ENCODE measurements at places on chromosomes 1 and 21. TPM values are rescaled to one million over a fixed set of nuclear protein-coding genes. Genes with fewer than 3 reads are reported as not detected.

DNA sequence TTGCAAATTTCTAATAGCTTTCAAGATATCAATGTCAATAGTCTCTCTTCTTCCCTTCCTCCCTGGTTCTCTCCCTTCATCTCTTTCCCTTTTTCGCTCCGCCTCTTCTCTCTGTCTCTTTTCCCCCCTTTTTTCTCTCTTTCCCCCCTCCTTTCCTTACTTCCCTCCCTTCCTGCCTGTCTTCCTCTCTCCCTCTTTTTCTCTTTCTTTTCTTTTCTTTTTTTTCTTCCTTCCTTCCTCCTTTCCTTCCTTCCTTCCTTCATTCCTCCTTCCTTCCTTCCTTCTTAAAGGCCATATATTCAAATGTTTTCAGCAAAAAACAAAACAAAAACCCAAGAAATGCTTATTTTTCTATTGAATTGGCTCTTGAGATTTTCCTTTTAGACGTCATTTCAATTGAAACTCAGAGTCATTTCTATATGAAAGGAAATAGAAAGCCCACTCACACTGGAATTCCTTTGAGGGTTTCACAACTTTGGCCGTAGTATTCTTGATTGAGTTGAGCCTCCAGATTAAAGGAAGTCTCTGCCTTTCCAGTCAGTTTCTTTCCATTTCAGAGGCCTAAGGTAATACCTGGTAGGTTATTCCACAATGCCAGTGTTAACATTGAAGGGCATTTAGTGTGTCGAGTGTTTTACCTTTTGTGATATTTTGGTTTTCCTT, 551.5 kb downstream of the LMO4 start:
- no peak for DNase-seq
- no peak overlapping the region for H3K27ac ChIP-seq
- no peaks in the 10 kb centered on the region for H3K36me3 ChIP-seq
- H3K4me3 ChIP-seq = no peak overlapping the region
- no peaks in the 10 kb centered on the region for H3K4me1 ChIP-seq
- no peaks in the 10 kb centered on the region for H3K27me3 ChIP-seq

DNA sequence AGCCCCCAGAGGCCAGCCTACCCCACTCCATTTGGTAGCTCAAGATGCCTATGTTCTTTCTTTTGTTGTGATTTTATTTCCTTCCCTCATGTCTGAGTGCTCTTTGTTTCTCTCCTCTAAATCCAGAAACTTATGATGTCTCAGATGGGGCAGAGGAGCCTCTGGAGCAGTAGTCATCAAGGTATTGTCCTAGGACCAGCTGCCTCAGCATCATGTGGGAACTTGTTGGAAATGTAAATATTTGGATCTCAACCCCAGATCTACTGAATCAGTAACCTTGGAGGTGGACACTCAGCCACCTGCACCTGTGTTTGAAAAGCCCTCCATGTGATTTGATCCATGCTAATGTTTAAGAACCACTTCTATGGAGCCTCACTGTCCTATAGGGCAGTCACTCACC, 593.1 kb upstream of the PLXNA2 start:
- H3K36me3 ChIP-seq = no peaks in the 10 kb centered on the region
- H3K27ac ChIP-seq = no peak overlapping the region
- DNase-seq = no peak
- H3K27me3 ChIP-seq = no peaks in the 10 kb centered on the region
- H3K4me3 ChIP-seq = no peak overlapping the region
- H3K4me1 ChIP-seq = no peaks in the 10 kb centered on the region

NBPF4 gene
- total RNA-seq = not detected

GRCh38 chr1:181947441-181947840, 114.1 kb downstream of the ZNF648 start:
- DNase-seq = no peak
- no peaks in the 10 kb centered on the region for H3K4me1 ChIP-seq
- peaks cover 20% of the 10 kb centered on the region for H3K27me3 ChIP-seq
- no peak overlapping the region for H3K4me3 ChIP-seq

- peak overlapping the region; percentile 3 for H3K4me3 ChIP-seq
- H3K4me1 ChIP-seq = peaks cover 32% of the 10 kb centered on the region
- no peak for DNase-seq
- H3K27me3 ChIP-seq = peaks cover 4% of the 10 kb centered on the region
- no peak overlapping the region for H3K27ac ChIP-seq
Observed at GRCh38 chr21:26832546-26832945, 12.7 kb downstream of the ADAMTS1 start.

RNPC3 gene
- 22.3 TPM for total RNA-seq

DNA sequence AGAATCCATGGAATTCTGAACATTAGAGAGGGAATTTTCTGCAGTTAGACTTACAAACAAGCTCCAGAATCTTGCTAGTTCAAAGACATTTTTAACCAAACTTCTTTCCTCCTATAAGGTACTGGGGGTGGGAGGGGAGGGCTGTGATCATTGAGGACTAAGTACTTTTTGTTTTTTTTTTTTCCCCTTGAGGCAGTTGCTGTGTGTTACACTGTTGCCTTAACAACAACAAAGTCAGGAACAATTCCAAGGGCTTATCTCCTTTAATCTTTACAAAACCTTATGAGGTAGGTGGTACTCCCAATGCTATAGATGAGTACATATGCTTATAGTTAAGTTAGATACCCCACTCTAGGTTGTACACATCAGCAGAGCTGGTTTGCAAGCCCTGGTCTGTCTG, 62.9 kb downstream of the PPP1R12B start:
- no peak overlapping the region for H3K27ac ChIP-seq
- no peaks in the 10 kb centered on the region for H3K36me3 ChIP-seq
- H3K4me1 ChIP-seq = no peaks in the 10 kb centered on the region
- no peaks in the 10 kb centered on the region for H3K27me3 ChIP-seq
- H3K4me3 ChIP-seq = no peak overlapping the region
- no peak for DNase-seq

- H3K36me3 ChIP-seq = peaks cover 90% of the 10 kb centered on the region
- no peak for DNase-seq
- H3K4me1 ChIP-seq = peaks cover 2% of the 10 kb centered on the region
- no peak overlapping the region for H3K4me3 ChIP-seq
Observed at GRCh38 chr21:41397471-41397891, 28.6 kb upstream of the MX1 start.

DNA sequence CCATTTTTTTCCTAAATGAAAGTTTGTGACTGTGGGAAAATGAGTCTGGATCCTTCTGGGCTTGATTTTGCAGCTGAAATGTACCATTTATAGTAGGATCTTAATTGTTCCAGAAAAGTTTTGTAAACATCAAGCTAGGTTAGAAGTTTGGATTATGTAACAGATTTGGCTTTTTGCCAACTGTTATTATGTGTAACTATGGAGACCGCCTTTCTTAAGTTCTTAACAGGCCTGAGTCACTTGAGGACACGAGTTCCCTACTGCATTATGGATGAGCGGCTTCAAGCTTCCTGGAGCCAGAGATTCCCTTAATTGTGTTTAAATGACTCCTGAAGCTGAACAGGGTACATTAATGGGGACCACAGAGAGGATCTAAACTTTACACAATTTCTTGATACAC, 22.2 kb downstream of the SLC25A33 start:
- H3K36me3 ChIP-seq = peaks cover 9% of the 10 kb centered on the region
- H3K27ac ChIP-seq = no peak overlapping the region
- no peak overlapping the region for H3K4me3 ChIP-seq
- DNase-seq = no peak
- peaks cover 19% of the 10 kb centered on the region for H3K4me1 ChIP-seq

DNA sequence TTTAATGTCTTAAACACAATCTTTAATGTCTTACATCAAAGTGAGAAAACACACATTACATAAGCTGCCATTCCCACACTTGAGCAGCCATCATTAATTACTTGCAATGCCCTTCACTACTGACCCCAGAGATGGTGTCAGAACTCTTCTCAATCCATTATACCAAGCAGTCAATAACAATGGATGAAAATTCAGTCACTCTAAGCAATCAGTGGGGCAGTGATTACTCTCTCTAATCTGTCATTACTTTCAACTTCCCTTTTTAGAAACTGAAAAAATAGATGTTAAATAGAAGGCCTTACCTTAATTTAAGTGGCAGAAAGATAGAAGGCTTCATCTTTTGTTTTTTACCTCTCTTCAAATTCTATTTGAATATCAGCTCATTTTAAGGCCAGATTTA, 9.7 kb upstream of the FRRS1 start:
- no peaks in the 10 kb centered on the region for H3K36me3 ChIP-seq
- no peak for DNase-seq
- H3K4me3 ChIP-seq = no peak overlapping the region

GRCh38 chr1:147414505-147415163, 126.7 kb upstream of the BCL9 start:
- H3K27ac ChIP-seq = no peak overlapping the region
- peaks cover 15% of the 10 kb centered on the region for H3K27me3 ChIP-seq
- H3K4me3 ChIP-seq = no peak overlapping the region

DNA sequence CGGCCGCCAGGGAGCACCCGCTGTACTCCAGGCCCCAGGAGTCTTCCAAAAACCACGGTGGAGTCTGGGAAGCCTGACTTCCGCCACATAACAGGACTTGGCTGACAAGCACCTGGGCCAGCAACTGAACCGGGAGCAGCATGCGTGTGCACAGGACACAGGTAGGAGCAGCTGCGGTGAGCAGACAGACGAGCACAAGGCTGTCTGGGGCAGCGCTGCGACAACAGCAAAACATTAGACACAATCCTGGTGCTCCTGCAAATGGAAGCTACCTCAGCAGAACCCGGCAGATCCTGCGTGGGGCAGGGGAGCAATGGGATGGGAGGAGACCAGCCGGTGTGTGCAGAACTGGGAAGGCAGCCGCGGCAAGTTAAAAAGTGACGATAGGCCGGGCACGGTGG, 80.4 kb downstream of the NPHP4 start:
- H3K27me3 ChIP-seq = no peaks in the 10 kb centered on the region
- peaks cover 3% of the 10 kb centered on the region for H3K36me3 ChIP-seq
- H3K4me1 ChIP-seq = peaks cover 13% of the 10 kb centered on the region
- H3K4me3 ChIP-seq = no peak overlapping the region
- DNase-seq = peak; percentile 12

IFNLR1 gene
- 6.0 TPM for total RNA-seq

DNA sequence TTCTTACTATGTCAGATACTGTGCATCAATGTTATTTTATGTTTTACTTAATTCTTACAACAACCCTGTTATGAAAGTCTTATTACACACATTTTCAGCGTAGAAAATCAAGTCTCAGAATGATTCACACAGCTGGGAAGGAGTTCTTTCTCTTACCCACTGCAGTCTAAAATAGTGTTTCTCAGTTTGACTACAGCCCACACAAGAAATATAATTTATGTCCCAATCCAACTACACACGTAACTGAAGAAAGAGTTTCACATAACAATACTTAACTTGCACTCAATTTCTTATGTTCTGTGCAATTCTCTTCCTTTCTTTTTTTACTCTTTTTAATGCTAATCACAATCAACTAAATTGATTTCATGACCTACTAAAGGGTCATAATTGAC, 252.8 kb upstream of the ADGRL2 start:
- peaks cover 4% of the 10 kb centered on the region for H3K4me1 ChIP-seq
- no peak overlapping the region for H3K4me3 ChIP-seq
- H3K27me3 ChIP-seq = no peaks in the 10 kb centered on the region
- no peak for DNase-seq
- H3K36me3 ChIP-seq = no peaks in the 10 kb centered on the region

LCE3D gene
- not detected for total RNA-seq

GRCh38 chr1:155272466-155273342, 600 bp downstream of the CLK2 start:
- DNase-seq = no peak
- H3K4me3 ChIP-seq = peak overlapping the region; percentile 98
- H3K36me3 ChIP-seq = peaks cover 46% of the 10 kb centered on the region
- H3K27ac ChIP-seq = peak overlapping the region; percentile 90
- H3K4me1 ChIP-seq = peaks cover 44% of the 10 kb centered on the region
- no peaks in the 10 kb centered on the region for H3K27me3 ChIP-seq

NPPB gene
- total RNA-seq = not detected

GRCh38 chr21:33734291-33734690, 92.0 kb downstream of the ITSN1 start:
- H3K27ac ChIP-seq = no peak overlapping the region
- no peaks in the 10 kb centered on the region for H3K36me3 ChIP-seq
- no peak overlapping the region for H3K4me3 ChIP-seq
- no peak for DNase-seq

DNA sequence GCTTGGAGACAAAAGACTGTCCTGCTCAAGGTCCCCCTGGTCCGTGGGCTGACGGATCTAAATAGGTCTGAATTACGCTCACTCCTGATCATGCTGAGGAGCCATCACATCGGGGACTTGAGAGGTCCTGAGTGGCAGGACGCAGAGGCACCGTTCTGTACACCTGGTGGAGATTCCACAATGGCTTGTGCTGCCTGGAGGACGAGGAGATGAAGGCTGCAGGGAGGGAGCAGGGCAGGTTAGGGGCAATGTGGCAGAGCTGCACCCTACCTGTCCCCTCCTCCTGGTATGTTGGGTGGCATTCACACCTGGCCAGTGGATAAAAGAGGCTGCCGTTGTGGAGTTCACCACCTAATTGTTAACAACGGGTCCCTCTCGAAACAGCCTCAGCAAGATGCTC, 38.7 kb downstream of the RHBG start:
- H3K27me3 ChIP-seq = peaks cover 36% of the 10 kb centered on the region
- no peak for DNase-seq
- no peaks in the 10 kb centered on the region for H3K4me1 ChIP-seq
- no peaks in the 10 kb centered on the region for H3K36me3 ChIP-seq

DNA sequence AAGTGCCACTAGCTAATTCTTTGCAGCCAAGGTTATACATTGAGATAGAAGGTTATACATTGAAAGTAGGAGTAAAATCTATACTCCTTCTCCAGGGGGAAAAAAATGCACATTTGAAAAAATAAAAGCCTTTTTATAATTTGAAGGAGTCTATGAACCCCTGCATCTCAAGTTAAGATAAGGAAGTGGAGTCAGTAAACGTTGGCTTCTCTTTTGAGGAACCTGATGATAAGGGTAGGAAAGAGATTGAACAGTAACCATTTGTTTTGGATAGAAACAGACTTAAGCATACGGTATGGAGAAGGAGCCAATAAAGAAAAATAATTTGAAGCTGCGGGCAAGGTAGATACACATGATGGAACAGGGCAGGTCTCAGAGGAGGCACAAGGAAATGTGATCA, 64.1 kb downstream of the RPAP2 start:
- peaks cover 44% of the 10 kb centered on the region for H3K36me3 ChIP-seq
- peaks cover 49% of the 10 kb centered on the region for H3K4me1 ChIP-seq
- H3K4me3 ChIP-seq = no peak overlapping the region
- no peak for DNase-seq
- no peak overlapping the region for H3K27ac ChIP-seq
- no peaks in the 10 kb centered on the region for H3K27me3 ChIP-seq

FBXO2 gene
- total RNA-seq = 1.8 TPM

GRCh38 chr1:56212143-56212542, 367.2 kb downstream of the PLPP3 start:
- H3K4me1 ChIP-seq = no peaks in the 10 kb centered on the region
- H3K36me3 ChIP-seq = no peaks in the 10 kb centered on the region
- H3K27ac ChIP-seq = no peak overlapping the region
- H3K4me3 ChIP-seq = no peak overlapping the region

CCDC17 gene
- 2.6 TPM for total RNA-seq

Measured in activated CD4-positive, alpha-beta memory T cell treated with anti-CD3 and anti-CD28 coated beads, Interleukin-2, amount 10 ng/mL, durations not matched to agents 7 days and 5 days (primary cell).